ENCODE measurements at places on chromosomes 5 and 9.

GRCh38 chr9:137485343-137486140 is 26.4 kb upstream of the NSMF start:
- no peak for DNase-seq

- no peak for DNase-seq
Observed at GRCh38 chr9:29066141-29066640, 1492.9 kb upstream of the C9orf72 start.

- DNase-seq: no peak
Observed at GRCh38 chr5:16413166-16413860, 52.3 kb downstream of the ZNF622 start.

DNA sequence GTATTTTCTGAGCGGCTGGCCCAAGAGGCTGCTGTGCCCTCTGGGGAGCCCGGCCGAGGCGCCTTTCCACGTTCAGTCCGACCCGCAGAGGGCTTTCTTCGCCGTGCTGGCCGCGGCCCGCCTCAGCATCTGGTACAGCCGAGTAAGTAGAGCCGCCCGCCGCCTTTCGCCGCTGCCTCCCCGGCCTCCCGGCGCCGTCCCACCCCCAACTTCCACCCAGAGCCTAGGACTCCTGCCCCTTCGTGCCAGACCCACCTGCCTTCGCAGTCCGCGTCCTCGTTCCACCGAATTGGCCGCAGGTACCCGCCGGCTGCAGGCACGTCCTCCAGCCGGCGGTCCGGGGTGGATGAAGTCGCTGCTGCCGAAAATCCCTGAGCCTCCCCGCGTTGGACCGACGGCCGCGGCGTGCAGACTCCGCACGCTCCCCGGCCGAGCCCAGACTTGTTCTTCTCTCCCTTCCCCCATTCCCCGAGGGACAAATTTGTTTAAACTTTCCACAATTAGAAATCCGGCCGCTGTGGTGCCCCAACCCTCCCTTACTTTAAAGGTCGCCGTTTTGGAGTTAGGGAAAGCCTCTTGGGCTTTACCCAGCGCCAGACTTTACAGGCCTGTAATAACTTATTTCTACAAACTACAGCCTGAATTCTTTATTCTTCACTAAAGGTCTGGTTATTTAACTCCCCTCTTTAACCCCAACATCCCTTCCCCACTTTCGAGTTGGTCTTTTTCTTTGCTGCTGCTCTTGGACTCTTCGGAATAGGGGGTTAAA is 589 bp downstream of the RIC1 start:
- no peak for DNase-seq

DNA sequence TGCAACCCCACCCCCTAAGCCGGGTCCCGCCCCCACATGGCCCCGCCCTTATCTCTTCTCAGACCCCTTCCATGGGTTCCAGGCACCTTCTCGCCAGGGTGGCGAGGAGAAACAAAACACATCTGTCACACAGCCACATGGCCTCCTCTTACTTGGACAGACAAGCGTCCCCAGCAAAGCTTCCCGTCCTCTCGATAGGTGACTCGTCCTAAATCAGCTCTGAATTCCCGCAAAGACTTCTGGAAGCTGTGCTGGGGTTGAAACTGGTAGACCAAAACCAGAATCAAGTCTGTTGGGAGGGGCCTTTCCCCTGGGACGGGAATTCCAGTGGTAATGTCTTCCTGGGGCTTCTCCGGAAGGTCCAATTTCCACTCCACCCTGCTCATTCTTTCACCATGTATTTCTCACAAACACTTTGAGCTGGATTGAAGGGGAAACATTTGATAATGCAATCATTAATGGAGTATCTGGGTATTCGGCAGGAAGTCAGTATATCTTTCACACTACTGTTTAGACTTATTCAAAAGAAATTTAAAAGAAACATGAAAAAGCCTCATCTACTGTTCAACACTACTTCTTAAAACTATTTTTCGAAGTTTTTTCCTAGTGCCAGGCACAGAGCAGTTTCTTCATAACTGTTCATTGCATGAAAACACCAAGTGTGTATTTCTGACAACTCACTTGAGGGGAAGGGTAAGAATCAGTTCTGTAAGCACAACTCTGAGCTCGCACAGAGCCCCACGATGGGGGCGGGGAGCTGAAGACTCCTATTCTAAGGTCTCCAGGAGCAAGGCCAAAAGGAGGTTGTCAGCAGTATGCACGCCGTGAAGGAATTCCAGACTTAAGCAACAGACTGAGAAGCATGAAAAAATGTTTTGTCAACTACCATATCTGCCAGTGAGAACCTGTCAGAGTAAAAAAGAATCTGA is 644 bp upstream of the CTNNAL1 start:
- DNase-seq: no peak

- DNase-seq: no peak
Observed at GRCh38 chr9:5773324-5773999, 59.5 kb downstream of the ERMP1 start.

- no peak for DNase-seq
Observed at GRCh38 chr5:8633696-8634095, 764.7 kb downstream of the MTRR start.

- DNase-seq: no peak
Observed at GRCh38 chr5:126499853-126500342, 76.7 kb downstream of the GRAMD2B start.

DNA sequence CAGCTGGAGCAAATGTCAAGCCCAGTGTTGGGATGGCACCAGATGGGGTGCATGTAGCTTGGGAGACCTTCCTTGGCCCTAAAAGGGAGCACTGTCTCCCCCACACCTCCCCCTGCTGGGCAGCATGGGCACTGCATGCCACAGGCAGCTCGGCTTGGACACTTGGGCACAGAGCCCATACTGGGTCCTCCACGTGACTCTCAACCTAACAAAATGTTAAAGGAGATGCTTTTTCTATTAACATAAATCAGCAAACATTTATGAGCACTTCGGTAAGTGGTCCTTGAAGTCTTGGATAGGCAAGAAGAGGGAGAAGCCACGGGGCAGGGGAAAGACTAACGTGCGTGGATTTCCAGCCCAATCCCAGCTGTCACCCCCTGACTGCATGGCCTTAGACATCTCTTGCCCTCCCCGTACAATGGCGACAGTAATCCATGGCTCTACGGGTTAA is 23.9 kb upstream of the MAPK9 start:
- peak; percentile 58 for DNase-seq

- no peak for DNase-seq
Observed at GRCh38 chr9:123834218-123834888, 95.6 kb downstream of the DENND1A start.

DNA sequence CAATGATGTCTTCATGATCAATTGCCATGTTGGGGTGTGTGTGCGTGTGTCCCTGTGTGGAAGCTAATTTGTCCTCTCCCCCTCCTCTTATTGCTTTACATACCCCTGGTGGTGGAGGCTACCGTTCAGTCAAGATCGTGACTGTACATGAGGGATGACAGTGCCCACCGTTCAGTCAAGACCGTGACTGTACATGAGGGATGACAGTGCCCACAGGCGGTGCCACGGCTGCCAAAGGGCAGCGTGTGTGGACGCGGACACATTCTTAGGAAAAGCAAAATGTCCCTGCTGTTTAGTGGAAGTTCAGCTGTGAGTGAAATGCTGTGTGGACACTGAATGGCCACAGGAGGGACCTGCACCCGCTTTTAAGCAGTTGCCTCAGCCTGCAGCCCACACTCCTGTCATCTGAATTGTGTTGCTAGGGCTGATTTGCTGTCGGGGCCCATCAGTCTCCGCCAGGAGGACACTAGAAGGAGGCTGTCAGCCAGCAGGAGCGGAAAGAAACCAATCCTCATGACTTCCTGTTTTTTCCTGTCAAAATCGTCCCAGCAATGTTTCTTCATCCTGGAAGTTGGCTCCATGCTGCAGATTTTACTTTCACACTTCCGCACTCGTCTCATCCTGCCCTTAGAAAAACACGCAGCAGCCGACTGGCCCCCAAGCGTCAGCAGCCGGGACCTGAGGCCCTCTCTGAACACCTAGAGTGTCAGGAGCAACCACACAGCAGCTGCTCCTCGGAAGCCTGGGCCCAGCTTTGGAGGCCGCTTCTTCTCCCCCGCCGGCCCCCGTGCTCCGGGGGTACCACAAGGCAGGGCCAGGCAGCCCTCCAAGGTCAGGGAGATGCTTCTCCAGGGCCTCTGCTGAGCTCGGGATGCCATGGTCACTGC is 9.1 kb downstream of the OR2V1 start:
- no peak for DNase-seq

DNA sequence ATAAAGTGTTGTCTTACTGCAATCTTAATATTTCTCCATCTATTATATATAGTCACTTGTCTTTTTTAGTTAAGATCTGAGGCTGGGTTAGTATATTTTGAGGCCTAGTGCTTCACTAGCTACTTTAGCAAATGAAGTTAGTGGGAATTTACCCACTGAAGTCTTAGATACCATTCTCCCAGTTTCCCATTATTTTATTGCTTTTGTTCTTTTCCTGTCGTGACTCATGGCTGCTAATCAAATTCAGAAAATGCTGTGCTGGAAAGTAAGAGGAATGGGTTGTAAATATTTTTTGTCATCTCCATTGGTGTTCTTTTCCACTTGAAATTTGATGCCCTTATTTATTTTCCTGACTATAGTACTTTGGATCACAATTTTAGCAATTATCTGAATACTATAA is 14.2 kb downstream of the TCERG1 start:
- no peak for DNase-seq

- DNase-seq: no peak
Observed at GRCh38 chr9:114852050-114852594, 46.3 kb upstream of the TNFSF15 start.

- DNase-seq: no peak
Observed at GRCh38 chr9:137268538-137269201, 8.9 kb upstream of the TOR4A start.

DNA sequence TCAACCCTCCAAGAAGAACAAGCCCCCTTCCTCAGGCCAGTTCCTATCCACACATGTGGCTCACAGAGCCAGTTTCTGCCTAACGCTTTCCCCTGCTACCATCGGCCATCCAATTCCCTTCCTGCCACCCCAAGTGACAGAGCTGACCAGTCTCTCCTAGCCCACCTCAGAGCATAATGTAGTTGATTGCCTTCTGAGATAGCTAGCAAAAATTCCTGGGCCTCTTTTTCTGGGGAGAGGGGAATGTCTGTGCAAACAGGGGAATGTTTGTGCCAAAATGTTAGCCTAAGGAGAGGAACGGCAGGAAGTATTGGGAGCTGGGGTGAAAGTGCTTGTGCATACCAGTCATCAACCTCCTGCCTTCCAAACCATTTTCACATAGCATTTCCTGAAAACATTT is 157.0 kb downstream of the PJA2 start:
- no peak for DNase-seq

GRCh38 chr9:76216161-76216649 is 178.0 kb downstream of the RFK start:
- no peak for DNase-seq

GRCh38 chr5:141517880-141518617 is 29.2 kb downstream of the PCDHGC5 start:
- DNase-seq: no peak

DNA sequence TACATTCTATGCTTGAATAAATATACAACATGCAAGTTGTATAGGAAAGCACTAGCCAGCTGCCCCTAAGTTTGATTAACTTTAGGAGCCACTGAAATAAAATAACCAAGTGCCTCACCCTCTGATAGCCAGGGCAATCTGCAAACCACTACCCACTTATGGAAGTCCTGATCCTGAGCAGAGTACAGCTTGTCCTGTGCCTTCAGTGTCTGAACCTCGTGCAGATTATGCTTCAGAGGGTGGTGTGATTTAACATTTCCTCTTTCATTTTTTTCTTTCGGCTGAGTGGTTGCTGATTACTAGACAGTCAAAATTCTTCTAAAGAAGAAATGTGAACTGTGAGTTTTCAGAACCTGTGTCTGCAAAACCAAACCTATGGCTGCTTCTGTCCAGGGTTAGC is 327.7 kb downstream of the PIK3R1 start:
- DNase-seq: no peak

Measured in stimulated activated CD4-positive, alpha-beta T cell treated with anti-CD3 and anti-CD28 coated beads, Interleukin-12 subunit alpha, Interleukin-12 subunit beta, amount 100 ng/mL, for 48 hours (primary cell).